Stimulated activated CD4-positive, alpha-beta T cell treated with anti-CD3 and anti-CD28 coated beads, Interleukin-1b, Interleukin-23, amount 100 ng/mL, for 1 hour (primary cell): ENCODE measurements at places on chromosomes 2 and 18.

DNA sequence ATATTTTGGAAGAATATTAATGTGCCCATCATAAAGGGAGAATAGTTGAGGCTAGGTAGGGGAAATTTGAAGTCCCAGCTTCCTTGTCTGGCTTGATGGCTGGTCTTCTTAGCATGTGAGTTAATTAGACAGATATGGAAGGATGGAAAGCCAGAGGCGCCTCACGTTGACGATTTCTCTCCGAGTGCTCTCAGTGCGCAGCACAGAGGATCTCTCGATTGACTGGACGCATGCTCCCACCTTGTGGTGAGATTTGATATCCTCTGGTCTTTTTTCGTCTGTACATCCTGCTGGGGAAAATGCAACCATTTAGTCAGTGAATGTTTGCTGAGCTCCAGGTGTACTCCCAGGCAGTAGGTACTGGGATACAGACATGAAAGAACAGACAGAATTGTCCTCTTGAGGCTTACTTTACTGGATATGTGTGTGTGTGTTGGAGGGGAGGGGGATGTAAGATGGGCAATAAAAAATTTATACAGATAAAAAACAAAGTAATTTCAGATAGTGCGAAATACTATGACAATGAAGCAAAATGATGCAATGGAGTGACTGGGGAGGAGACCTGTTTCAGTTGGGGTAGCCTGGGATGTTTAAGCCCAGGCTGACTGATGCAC lies 66.9 kb upstream of the ZNG1B start:
- peak; percentile 14 for DNase-seq

GRCh38 chr2:85838641-85839040 lies 50.1 kb downstream of the ST3GAL5 start:
- no peak for DNase-seq

GRCh38 chr2:2850218-2850755 lies 519.2 kb upstream of the MYT1L start:
- no peak for DNase-seq

GRCh38 chr2:239970004-239970623 lies 55.0 kb downstream of the NDUFA10 start:
- DNase-seq: no peak
